OCI-LY7 (cell line): ENCODE measurements at places on chromosomes 7 and 10.

DNA sequence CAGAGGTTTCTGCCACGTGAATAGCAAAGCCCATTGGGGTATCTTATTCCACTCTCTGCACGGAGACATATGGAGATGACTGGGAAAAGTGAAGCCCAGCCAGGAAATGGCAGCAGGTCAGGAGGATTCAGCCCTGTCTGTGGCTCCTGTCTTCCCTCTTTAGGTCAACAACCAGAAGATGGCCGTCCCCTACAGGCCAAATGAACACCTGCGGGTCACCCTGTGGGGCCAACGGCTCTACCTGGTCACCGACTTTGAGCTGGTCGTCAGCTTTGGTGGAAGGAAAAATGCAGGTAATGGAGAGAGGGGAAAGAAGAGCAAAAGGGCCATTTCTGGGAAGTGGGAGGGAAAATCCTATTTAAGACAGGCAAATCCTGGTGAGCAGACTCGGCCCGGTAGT lies 38.3 kb downstream of the EPHB4 start:
- DNase-seq, result no peak

DNA sequence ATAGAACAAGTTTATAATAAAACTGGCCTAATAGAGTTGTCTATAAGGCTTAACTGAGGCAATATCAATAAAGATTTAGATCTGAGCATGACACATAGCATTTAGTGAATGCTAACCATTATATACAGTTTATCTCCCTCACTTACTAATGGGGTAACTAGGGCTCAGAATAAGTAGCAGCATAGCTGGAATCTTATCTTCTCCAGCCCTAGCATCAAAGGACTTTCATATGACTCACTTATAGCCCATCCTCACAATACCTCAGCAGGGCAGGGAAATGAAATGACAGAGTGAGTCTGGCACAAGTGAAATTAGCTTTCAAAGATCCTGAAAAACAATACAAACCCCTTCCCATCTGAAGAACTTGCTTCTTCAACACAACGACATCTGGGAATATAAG lies 362.9 kb downstream of the KIF20B start:
- DNase-seq, result no peak

DNA sequence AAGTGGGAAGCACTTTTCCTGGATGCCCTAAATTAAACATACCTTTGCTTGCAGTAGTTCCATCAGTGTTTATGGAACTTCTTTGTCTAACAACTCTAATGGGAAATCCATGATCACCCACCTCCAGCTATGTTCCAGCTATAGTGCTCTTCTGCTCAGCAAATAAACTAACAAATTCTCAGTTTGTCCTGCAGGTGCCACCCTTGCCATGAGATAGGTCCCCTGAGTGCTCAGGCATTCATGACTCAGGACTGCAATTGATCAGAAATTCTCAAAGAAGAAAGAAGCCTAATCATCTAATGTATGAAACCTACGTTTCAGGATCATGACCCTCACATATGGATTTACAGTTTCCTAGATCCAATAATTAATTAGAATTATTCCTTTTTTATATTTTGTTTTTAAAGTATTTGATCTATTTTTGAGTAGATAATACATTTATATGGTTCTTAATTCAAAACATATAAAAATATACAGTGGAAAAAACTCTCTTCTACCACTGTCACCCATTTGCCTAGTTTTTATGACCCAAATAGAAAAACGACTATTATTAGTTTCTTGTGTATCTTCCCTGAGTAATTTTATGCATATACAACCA lies 48.7 kb upstream of the DYNC1I1 start:
- DNase-seq, result peak; percentile 5

GRCh38 chr7:146626912-146627311 lies 510.3 kb downstream of the CNTNAP2 start:
- no peak for DNase-seq

DNA sequence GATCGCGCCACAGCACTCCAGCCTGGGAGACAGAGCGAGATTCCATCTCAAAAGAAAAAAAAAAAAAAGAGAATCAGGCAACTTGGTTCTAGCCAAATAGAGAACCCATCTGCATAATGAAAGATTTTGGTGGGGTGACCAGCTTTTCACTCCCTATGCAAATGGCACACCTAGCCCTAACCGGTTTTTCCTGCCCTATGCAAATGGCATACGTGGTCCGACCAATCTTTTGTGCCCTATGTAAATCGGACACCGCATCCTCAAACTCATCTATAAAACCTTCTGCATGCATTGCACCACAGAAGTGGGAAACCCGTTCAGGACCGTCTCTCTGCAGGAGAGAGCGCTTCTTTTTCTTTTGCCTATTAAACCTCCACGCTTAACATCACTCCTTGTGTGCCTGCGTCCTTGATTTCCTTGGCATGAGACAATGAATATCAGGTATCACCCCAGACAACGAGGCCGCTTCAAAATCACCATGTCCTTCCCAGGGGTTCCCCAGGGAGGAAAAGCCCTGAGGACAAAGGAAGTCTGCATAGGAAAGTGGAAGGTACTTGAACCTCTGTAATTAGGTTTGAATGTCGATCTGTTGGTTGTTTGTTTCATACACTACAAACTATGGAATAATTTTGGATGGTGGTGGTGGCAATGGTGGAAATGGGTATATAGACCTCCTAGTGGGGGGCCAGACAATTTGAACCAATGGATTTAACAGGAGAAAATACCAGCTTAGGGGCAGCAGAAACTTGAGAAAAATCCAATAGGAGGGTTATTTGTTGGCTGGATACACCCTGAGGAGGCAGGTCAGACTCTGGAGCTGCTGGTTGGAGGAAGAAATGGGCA lies 396.2 kb downstream of the TYW1 start:
- no peak for DNase-seq

GRCh38 chr10:132851451-132851850 lies 65.5 kb upstream of the NKX6-2 start:
- DNase-seq, result no peak

GRCh38 chr10:97204826-97205679 lies 19.3 kb upstream of the SLIT1 start:
- DNase-seq, result no peak

DNA sequence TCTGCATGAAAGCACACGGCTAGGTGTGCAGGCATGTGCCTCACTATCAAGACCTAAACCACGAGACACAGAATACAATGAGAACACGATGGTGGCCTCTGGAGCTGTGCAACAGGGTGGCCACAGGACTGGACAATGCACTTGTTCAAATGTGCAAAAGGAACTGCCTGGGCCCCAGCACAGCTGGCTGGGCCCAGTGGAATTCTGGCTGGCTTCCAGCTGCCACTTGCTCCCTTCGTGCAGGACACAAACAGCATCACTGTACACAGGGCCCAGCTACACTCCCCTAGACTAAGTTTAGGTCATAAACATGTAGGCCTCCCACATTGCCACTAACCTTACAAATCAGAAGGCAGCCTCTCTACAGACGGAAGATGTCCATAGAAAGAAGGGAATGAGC lies 23.4 kb downstream of the DOCK4 start:
- no peak for DNase-seq

DNA sequence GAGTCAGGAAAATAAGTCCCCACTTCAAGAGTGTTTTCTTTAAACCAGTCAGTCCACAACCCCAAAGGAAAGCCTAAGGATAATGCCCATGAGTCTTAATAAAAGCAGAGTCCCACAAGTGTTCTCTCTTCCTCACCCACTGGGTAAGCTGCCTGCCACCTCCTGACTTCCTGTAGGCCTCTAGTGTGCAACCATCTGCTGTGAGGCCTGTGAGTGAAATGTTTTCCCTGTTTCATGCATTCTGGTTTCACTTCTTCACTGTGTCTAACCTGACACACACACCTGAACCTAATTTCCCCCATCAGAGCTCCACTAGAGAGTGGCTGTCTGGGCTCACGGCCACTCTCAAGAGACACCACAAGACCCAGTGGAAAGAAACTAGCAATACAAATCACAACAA lies 38.9 kb upstream of the GDF10 start:
- DNase-seq, result peak; percentile 88

- no peak for DNase-seq
Measured at GRCh38 chr10:100868382-100868781, 44.4 kb upstream of the SLF2 start.

DNA sequence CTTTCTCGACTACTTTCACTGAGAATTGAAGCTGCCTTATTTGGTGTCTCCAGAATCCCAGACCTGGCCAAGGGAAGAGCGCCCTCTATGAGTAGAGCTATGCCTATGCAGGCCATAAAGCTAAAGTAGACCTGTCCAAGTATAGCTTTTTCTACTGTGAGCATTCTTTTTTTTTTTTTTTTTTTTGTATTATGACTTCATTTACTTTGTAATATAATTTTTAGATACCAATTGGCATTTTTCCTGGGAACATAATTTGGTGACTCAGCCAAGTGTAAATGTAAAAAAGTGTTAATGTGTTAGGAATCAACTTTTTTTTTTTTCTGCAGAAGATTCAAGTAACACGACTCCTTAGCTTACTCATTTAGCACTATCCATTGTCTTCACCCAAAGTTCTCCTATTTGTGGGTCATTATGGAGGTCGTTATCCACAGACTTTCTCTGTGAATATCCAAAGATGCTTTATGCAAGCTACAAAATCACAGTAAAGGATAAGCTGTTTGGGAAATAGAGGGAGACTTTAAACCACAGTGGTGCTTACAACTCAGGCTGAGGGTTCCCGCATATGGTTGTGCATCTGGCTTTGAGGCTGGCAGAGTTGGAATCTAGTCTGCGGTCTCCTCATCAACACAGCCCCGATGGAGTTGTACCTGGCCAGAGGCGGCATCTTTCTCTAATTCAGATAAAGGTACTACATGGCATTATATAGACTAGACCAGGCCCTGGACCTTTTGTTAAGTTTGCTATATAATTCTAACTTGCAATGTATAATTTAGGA lies 1040.2 kb upstream of the SORCS1 start:
- DNase-seq, result peak; percentile 20

- DNase-seq, result no peak
Measured at GRCh38 chr7:115078851-115079250, 157.0 kb downstream of the MDFIC start.

- DNase-seq, result no peak
Measured at GRCh38 chr7:32489788-32490126, 423 bp downstream of the LSM5 start.

DNA sequence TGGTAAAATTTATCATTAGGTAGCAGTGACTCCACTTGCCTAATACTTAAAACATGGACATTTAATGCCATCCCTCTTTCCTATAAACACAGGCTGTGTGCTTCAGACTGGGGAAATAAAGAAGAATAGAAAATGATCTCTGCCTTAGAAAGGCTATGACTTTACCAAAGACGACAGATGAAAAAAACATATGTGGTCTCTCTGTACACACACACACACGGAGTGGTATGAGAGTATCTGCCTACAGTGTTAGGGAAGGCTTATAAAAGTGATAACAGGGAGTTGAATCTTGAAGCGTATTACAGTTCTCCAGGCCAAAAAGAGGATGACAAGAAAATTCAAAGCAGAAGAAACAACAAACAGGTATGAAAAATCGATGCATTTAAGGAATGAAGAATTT lies 38.2 kb downstream of the MINDY3 start:
- DNase-seq, result no peak

- no peak for DNase-seq
Measured at GRCh38 chr7:158355456-158356065, 232.1 kb downstream of the PTPRN2 start.

DNA sequence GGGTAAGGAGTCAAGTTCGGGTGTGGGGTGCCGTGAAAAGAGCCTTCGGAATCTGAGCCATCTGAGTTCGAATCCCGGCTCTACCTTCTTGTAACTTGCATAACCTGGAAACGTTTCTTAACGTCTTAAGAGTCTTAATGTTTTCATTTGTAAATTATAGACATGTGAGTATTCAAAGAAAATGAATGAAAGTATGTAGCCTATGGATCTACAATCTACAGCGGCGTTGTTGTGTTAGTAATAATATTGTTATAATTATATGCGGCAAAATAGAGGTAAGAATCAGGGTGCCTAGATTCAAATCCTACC lies 559 bp downstream of the VTI1A start:
- no peak for DNase-seq

GRCh38 chr7:46368871-46369270 lies 447.8 kb upstream of the IGFBP3 start:
- no peak for DNase-seq

GRCh38 chr10:132575320-132576201 lies 38.0 kb downstream of the INPP5A start:
- no peak for DNase-seq

DNA sequence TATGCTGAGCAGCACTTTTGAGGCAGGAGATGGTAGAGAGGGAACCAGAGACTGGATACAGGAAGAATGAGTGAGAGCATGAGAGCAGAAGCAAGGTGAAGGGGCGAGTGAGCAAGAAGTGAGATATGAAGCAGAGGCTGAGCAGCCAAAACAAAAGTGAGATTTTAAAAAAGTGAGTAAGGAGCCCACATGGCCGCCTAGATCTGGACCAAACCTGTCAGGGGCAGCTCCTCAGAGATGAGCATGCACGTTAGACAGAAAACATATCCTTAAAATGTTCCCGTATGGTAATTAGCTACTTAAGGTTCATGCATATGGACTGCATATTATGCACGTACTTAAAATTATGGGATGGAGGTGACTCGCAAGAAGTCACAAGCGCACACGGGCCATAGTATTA lies 22.5 kb downstream of the TMEM176A start:
- DNase-seq, result no peak

GRCh38 chr10:77405771-77406241 lies 231.8 kb downstream of the KCNMA1 start:
- no peak for DNase-seq

- DNase-seq, result no peak
Measured at GRCh38 chr10:6274484-6274883, 71.8 kb downstream of the PFKFB3 start.

GRCh38 chr7:83586281-83586680 lies 62.7 kb downstream of the SEMA3E start:
- no peak for DNase-seq

- no peak for DNase-seq
Measured at GRCh38 chr7:117962366-117962994, 89.2 kb upstream of the CTTNBP2 start.

DNA sequence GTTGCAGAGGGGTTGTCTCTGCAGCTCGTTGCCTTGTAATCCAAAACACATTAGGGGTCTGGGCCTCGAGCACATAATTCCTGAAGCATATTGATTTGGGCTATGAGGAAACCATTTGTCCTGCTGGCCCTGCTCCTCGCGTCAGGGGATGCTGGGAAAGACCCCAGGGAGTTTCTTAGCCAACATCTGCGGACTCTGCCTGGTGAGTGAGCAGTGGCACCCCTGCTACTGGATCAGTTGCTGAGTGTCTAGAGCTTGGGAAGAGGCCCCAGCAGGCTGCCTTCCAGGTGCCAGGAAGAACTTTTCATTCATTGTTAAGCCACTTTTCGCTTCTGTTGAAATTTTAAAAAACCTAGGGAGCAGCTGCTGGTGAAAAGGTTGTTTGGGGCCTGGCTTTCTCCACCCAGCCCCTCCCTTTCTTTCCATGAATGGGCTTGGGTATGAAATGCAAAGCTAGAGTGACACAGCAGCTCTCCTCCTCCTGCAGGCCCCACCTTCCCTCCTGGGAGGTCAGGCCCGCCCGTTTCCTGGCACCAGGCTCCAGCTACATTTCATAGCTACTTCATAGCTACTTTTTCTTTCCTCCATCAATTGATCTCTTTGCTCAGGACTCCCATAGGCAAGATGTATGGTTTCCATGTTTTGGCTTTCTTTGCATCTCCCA lies 26.8 kb downstream of the TACR2 start:
- peak; percentile 29 for DNase-seq

GRCh38 chr7:21867226-21867625 lies 78.5 kb downstream of the CDCA7L start:
- DNase-seq, result no peak

GRCh38 chr7:2205036-2205780 lies 27.5 kb downstream of the MAD1L1 start:
- DNase-seq, result no peak

GRCh38 chr10:132670546-132671227 lies 115.3 kb downstream of the NKX6-2 start:
- no peak for DNase-seq
